Transverse colon (tissue), 4 donors: ENCODE measurements at places on chromosomes 6 and 20.

GRCh38 chr6:81865712-81866111 is 113.2 kb upstream of the TENT5A start:
- no peak for DNase-seq

- no peak for DNase-seq
These were observed 64.2 kb upstream of the INSM1 start for GRCh38 chr20:20303742-20304141.

- no peak for DNase-seq
These were observed 262.4 kb downstream of the ERMARD start for GRCh38 chr6:170013815-170014214.

GRCh38 chr6:36550473-36551000 is 3.3 kb upstream of the STK38 start:
- DNase-seq: no peak

DNA sequence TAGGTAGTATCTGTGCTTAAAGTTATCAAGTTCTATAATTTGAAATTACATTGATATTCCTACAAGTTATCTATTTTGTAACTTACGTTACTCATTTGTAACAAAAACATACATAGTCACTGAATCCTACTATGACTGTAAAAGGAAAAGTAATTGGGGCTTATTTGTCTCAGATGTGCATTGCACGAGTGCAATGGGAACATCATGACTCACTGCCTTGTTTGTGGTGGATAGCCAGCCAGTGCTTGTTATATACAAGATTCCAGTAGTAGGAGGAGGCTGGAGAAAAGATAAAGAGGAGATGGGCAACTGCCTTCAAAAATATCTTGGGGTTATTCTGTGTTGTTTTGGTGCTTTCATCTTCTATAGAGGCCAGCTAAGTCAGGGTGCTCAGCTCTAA is 164.1 kb downstream of the RNF144B start:
- DNase-seq: no peak

DNA sequence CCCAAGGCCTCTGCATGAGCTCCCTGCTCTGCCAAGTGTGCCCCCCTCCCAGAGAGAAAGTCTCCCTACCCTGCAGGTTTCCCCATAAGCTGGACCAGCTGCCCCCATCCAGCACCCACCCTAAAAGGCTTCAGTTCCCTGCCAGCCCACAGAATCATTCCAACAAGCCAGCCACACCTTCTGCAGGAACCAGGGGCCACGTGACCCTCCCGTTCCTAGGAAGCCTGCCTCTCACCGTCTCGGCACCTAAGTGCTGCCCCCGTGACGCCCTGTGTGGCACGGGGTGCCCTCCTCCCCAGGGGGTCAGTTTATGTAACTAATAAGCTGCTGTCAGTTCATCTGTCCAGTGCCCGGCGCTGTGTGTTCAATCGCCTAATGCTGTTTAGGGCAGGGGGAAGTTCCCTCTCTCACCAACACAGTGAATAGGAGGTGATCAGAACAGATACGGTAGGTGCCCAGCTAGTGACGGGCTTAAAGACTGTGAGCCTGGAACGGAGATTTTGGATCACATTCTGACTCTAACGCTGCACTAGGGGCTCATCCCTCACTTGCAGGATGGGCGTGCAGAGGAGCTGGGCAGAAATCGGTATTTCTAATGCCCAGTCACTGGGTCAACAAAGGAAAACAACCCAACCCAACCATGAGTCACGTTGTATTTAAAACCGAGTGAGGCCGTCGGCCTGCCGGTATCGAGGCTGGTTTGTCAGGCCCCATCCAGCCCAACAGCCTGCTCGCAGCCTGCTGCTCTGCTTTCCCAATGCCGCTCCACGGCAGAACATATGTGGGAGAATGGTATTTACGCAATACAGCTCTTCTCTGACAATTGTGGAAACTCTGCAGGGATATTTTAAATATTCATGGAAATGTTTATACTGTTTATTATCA is 56.0 kb downstream of the RAMACL start:
- no peak for DNase-seq

- DNase-seq: no peak
These were observed 38.2 kb downstream of the OR2B2 start for GRCh38 chr6:27874016-27874415.

- no peak for DNase-seq
These were observed 89.8 kb upstream of the MAP3K7 start for GRCh38 chr6:90676516-90677300.

DNA sequence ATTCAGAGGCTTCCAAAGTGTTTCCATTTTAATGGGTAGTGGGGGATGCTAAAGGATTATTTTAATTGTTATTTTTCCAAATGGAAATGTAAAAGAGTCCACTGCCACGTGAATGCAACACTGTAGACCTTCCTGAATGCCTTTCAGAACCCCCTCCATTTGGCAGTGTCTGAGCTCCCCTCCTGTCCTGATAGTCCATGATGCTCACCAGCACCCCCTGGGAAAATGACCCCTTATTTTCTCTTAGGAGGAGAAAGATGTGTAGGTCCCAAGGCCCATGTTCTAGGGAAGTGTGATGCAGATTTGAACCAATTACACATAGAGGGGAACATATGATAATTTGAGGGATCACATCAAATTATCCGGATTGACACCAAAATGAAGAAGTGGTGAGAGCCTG is 46.8 kb upstream of the SH3BGRL2 start:
- DNase-seq: no peak
